ENCODE measurements at places on chromosomes 2 and 18.

DNA sequence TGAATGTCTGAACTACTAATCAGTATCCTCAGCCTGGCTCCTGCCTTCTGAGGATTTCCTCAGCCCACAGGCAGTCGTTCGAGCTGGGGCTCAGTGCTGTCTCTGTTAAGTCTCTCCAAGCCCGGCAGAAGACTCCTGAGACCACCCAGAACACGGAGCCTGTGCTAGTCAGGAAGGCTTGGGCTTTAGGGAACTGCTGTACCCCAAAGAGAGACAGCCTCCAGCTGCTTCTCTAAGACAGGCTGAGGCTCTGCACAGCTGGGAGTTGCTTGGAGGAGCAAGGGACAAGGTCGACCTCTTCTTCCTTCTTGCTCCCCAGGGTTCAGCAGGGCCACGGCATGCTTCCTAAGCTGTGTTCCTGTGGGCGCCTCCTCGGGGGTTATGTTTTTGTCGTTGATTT lies 283.4 kb upstream of the MYT1L start:
- DNase-seq: no peak

DNA sequence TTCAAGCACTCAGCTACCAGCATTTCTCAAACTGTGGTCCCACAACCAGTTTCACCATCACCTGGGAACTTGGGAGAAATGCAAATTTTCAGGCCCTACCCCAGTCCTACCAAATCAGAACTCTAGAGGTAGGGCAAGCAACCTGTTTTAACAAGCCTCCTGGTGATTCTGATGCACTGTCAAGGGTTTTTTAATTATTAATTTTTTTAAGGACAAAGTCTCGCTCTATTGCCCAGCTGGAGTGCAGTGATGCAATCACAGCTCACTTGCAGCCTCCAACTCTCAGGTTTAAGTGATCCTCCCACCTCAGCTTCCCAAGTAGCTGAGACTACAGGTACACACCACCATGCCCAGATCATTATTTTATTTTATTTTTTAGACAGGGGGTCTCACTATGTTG lies 7.8 kb downstream of the ACMSD start:
- DNase-seq: no peak

GRCh38 chr2:217154923-217155322 lies 295.1 kb upstream of the TNP1 start:
- DNase-seq: no peak

DNA sequence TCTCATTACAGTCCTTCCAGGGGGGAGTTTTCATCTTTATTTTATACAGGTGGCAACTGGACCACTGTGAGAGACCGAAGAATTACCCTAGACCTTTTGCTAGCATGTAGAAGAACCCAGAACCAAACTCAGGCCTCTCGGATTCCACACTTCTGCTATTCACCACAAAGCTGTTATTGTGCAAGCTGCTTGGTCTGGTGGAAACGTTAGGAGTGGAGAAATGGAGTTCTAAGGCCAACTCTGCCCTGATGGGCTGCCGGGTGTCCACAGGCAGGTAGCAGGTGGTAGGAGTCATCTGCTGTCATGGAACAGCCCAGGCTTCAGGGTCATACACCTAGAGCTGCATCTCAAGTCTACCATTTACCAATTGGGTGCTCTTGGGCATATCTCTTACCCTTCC lies 218.8 kb downstream of the BCL11A start:
- DNase-seq: no peak

- peak; percentile 39 for DNase-seq
Measured at GRCh38 chr2:160574468-160575140, 81.0 kb upstream of the RBMS1 start.

DNA sequence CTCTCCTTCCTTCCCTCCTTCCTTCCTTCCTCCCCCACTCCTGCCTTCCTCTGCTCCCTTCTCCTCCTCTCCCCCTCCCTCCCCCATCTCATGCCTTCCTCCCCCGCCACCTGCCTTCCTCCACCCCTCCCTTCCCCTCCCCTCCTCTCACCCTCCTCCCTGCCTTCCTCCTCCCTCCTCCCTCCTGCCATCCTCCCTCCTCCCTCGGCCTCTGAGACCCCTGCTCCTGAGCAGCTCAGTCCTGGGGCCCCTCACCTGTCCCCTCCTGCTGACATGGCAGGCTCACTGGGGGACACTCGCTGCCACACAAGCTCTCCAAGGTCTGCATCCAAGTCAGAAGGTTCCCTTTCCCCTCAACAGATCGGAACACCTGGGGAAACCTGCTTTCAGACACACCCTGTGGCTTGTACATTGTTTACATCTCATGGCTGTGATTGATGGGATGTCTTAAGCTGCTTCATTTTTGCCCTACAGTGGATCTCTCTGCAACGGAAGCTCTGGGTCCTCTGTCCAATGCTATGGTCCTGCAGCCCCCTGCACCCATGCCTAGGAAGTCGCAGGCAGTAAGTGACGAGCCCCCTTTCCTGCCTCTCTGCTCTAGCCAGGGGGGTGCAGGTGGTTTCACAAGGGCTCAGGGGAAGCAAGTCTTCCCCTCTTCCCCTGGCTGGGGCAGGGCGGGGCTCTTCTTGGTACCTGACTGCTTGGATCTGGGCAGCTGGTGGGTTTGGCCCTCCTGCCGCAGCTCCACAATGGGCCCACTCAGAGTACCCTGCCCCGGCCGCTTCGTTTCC lies 22.9 kb downstream of the ITGB1BP1 start:
- DNase-seq: no peak

Data from HFF-Myc (cell line).